Astrocyte (in vitro differentiated cells and primary cell): ENCODE measurements at places on chromosomes 7 and 10. TPM values are rescaled to one million over a fixed set of nuclear protein-coding genes. Genes with fewer than 3 reads are reported as not detected.

DNA sequence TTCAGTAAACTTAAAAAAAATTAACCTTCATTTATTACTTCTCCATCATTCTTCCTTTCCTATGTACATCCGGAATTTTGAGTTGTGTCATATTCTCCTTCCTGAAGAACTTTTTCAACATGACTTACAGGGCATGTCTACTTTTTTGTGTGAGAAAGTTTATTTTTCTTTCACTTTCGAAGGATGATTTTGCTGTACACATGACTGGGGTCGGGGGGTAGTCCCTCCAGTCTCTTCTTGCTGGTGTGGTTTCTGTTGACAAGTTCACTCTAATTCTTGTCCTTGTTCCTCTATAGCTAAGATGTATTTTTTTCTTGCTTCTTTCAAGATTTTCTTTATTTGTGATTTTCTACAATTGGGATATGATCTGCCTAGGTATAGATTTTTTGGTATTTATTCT is 55.8 kb downstream of the INPP5A start:
- DNase-seq = no peak

GRCh38 chr10:108633046-108633445 is 1290.3 kb downstream of the XPNPEP1 start:
- DNase-seq = no peak

The DENND2A gene
- total RNA-seq = 41.7 and 42.1 TPM in 2 replicates

DNA sequence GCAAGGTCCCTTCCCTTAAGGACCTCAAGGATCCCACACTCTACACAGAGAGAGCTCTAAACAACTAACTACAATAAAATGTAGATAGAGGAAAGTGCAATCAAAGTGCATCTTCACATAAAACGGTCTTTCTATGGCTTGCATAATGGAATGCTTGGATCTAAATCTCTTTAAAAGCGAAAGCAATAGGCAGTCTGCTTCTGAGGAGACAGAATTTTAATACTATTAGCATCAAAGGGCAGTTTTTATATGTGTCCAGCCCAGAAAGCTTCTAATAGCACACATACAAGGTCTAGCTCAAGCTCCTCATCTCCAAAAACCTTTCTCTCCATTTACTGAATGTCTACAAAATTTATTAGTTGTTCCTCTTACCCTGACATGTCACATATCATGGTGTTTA is 101.5 kb upstream of the C1GALT1 start:
- no peak for DNase-seq

The CDK6 gene
- total RNA-seq = 140 and 160 TPM in 2 replicates

The PTF1A gene
- not detected in 2 replicates for total RNA-seq

DNA sequence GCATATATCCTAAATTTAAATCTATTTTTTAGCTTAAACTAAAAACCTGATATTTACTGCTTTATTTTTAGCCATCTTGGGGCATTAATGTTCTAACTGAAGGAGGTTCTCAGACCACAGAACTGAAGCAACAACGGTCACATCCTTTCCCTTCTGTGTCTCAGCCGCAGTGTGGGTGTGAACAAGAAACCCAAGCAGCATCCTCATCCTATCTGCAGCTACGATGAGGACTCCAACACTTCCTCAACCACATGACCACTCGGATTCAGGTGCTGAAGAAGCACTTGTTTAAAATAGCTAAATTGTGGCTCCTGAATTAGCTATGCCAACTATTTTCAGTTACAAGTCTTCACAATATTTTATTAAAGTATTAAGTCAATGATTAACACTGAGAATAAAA is 5.3 kb downstream of the ESYT2 start:
- DNase-seq = no peak

GRCh38 chr7:139482662-139483466 is 609 bp downstream of the KLRG2 start:
- DNase-seq = no peak

DNA sequence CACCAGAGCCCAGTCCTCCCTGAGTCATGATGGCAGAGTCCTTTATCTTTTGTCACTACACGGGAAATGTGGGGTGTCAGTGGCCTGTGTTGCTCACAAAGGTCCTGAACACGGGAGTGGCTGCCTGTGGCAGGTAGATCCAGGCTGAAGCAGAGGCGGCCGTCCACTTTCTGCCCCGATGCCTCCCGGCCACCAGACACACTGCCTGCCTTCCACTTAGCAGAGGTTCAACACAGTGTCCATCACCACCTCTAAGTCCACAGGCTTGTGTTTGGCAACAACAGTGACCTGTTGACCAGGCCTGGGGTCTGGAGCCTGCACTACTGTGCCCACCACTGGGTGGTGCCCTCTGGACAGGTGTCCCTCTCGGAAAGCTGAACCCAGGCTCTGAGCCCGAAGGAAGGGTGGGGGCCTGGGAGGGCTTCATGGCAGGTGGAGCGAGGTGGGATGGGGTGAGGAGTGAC is 49.9 kb upstream of the CAMK2B start:
- no peak for DNase-seq

DNA sequence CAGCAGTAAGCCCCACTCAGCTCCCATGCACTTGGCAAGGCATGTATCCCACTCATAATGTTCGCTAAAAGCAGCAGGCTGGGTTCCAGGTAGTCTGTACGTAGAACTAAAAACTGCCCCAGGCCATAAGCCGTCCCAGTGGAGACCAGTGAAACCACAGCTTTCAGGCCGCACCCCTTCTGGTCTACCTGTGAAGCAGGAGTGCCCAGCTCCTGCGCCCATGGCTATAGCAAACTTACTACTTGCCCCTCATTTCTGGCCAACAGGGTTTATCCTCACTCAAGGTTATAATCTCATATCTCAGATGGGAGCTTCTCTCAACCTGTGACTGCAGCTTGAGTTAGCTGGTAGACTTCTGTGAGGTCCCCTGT is 338.2 kb upstream of the LRRTM3 start:
- DNase-seq = no peak

The CCL24 gene
- not detected in 2 replicates for total RNA-seq

The SYCE1 gene
- 0.23 TPM in 1 of 2 replicates, not detected in the other for total RNA-seq

The FFAR4 gene
- not detected in 2 replicates for total RNA-seq

- no peak for DNase-seq
These were observed 17.4 kb downstream of the BNIP3 start for GRCh38 chr10:131964298-131964697.
